ENCODE measurements at places on chromosomes 1 and 21.

- no peak for DNase-seq
These were observed 72.8 kb downstream of the PSMG1 start for GRCh38 chr21:39110431-39110830.

GRCh38 chr1:223752721-223753515, 40.6 kb downstream of the CAPN2 start:
- DNase-seq: no peak

- DNase-seq: no peak
These were observed 57.6 kb downstream of the LDLRAD2 start for GRCh38 chr1:21869620-21870121.

- no peak for DNase-seq
These were observed 2.9 kb downstream of the ZNF672 start for GRCh38 chr1:248840946-248841345.

DNA sequence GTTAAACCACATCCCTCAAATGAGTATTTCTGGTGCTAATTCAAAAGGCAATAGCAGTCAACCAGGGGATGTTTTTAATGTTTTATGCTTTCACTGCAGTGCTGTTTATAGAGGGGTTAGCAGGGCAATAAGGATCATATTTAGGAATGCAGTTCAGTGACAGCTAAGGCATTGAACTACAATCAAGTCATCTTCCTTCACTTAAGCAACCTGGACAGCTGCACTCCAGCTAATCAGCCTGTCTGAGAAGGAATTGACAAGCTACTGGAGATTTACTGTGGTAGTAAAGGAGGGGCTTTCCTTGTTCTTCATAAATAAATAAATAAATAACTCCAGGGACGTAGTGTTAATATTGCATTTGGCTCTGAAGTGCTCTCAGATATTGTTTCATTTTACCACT, 93.9 kb downstream of the DAB1 start:
- no peak for DNase-seq

Measured in CD4-positive, alpha-beta memory T cell (primary cell).